NCI-H1694 (cell line): ENCODE measurements at places on chromosomes 13 and 19.

- no peak for DNase-seq
These were observed 66.8 kb upstream of the UBAC2 start for GRCh38 chr13:99133848-99134247.

DNA sequence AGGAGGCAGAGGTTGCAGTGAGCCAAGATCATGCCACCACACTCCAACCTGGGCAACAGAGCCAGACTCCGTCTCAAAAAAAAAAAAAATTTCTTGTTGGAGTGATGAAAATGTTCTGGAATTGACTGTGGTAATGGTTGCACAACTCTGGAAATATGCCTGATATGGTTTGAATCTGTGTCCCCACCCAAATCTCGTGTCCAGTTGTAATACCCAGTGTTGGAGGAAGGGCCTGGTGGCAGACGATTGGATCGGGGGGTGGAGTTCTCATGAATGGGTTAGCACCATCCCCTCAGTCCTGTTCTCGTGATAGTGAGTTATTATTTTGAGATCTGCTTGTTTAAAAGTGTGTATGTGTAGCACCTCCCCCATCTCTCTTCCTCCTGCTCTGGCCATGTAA lies 41.1 kb upstream of the MAP3K10 start:
- no peak for DNase-seq

DNA sequence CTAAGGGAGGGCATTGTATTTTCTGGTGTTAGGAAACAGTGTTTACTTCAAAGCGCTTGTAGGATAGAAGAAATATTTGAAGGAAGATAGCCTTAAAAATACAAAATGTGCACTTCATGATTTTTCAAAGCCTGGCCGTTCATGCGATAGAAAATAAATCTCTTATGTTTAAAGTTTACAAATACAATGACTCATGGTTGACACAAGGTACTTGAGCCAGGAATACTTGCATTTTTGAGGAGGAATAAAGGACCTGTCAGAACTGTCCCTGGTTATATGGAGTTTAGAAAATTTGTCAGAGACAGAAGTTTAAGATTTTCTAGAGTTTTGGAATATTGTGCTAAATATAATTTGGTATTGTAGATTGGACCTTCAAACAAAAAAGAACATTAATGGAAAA lies 1223.2 kb upstream of the SLC10A2 start:
- DNase-seq: no peak

DNA sequence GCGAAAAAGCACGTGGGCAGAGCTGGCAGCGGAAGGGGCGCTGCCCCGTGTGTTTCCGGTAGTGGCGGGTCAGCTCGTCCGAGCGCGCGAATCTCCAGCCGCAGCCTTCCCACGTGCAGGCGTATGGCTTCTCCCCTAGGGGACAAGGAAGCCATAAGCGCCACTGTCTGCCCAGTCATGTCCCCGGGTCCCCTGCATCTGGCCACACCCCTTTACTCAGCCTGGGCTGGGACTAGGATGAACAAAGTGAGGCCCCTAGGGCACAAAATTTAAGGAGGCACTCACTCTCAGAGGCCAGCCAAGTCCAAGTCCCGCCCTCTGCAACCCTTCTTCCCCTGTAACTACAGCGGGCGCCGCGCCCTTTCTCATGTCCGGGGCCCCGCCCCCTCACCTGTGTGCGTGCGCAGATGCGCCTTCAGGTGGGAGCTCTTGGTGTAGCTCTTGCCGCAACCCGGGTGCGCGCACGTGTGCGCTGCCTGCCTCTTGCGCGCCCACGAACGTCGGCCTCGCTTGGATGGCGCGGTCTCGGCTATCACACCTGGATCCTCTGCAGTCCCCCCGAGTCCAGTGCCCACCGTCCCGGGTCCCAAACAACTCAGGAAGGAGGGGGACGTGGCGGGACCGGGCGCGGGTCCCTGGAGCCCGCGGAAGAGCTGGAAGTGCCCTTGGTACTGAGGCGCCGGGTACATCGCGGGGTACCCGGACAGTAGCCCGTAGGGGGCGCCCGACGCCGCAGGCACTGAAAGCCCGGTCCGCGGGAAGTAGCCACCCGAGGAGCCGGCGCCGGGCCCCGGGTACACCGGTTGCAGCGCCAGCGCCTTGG lies 1.9 kb downstream of the KLF1 start:
- DNase-seq: peak; percentile 38

DNA sequence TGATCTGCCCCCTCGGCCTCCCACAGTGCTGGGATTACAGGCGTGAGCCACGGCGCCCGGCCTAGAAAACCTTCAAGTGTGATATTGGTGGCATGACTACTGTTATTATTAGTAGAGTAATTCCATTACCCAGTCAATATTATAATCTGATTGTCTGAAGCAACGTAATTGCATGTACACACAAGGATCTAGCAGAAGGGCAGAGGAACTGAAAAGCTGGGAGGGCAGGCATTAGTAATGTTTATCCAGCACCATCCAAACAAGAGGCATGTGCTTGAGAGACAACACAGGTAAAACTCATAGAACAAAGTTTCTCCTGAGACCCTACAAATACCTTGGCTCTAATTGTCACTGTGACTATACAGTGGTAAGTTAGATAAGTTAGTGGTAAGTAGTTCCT lies 56.2 kb upstream of the ITM2B start:
- no peak for DNase-seq

DNA sequence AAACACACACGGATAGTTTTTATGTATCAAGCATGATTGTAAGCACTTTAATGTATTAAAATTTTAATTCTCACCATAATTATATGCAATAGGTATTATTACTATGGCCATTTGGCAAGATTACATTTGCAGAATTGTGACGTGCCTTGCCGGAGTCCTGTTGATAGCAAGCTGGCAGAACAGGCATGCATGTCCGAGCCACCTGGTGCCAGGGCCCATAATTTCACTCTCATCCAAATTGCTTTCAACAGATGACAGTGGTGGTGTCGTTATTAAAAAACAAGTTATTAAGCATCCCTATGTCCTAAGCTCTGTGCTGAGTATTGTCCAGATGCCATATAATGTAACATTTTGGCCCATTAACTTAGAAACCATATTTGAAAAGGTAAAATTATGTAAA lies 374.3 kb downstream of the FOXO1 start:
- DNase-seq: peak; percentile 22

- DNase-seq: no peak
These were observed 6.7 kb downstream of the CXCL17 start for GRCh38 chr19:42436006-42436405.

- DNase-seq: no peak
These were observed 27.7 kb downstream of the EFNB2 start for GRCh38 chr13:106507560-106508274.

GRCh38 chr13:79917628-79918027 lies 423.3 kb downstream of the SPRY2 start:
- DNase-seq: no peak

DNA sequence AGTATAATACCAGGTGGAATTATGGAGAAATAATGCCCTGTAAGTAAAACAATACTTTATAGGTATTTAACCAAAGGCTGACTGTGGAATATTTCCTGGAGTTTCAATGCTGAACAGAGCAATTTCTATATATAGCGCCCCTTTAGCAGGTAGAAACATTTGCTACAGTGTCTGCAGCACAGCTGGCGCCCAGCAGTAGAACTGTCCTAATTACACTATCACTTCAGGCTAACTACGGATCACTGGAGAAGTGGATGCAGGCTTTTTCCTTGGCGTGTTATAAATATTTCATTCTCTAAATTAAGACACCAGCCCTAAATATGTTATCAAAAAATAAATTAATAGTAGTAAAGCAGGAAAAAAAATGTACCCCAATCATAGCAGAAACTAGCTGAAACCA lies 3.1 kb downstream of the SHISA2 start:
- no peak for DNase-seq

GRCh38 chr19:14023404-14024235 lies 4.3 kb upstream of the RLN3 start:
- DNase-seq: no peak

DNA sequence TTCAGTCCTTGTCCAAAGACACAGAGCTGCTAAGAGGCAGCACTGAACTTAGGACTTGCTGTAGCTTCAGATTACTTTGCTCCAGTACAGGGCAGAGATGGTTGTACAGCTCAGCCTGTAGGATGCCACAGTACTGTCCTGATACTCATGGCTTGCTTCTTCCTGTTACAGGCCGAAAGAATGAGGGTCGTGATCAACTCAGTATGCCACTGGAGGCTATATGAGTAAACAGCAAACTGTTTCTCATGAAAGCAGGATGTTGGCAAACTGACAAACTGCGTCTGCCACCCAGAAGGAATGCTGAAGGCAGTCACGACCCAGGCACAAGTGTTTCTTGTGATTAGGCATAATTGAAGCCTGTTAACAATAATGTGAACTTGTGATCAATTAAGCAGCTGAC lies 2.8 kb downstream of the ZNF749 start:
- no peak for DNase-seq

DNA sequence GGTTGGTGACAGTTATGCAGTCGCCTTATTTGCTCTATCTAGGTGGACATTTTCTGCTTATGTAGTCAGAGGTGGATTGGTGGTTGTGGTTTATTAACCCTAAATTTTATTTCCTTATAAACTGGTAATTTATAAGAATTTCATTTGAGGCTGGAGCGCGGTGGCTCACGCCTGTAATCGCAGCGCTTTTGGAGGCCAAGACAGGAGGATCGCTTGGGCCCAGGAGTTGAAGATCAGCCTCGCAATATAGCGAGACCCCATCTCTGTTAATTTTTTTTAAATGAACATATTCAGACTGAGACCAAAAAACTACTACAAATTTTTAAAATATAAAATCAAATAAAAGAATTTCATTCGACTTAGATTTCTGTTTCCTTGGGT lies 810 bp downstream of the ZNF627 start:
- DNase-seq: no peak

- DNase-seq: peak; percentile 47
These were observed 279.8 kb downstream of the DNAJC15 start for GRCh38 chr13:43303033-43303729.

DNA sequence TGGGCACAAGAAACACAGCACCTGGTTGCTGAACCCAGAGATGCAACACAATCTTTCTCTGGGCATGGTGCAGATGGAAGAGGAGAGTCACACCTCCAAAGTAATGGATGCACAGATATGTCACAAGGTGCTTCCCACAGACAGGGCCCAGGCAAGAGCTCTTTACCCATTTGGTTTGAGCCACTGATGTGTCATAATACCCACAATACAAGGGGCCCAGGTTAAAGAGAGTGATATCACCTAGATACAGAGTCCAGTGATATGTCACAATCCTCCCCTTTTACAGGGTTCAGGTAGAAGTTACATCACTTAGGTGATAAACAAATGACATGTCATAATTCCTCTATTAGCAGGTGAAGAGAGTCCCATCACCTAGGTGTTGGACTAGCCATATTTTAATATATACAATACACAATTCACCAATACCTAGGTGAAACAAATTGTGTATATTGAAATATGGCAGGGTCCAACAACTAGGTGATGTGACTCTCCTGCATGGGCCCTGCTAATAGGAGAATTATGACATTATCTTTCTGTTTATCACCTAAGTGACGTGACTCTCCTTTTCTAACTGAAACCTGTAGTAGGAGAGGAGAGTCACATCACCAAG lies 5.6 kb upstream of the ZNF43 start:
- DNase-seq: no peak

GRCh38 chr19:45477713-45478453 lies 10.1 kb downstream of the FOSB start:
- DNase-seq: no peak

- DNase-seq: peak; percentile 95
These were observed 405.0 kb downstream of the COG6 start for GRCh38 chr13:40060296-40061007.

- no peak for DNase-seq
These were observed 1.0 kb downstream of the ZNF253 start for GRCh38 chr19:19866611-19867248.

DNA sequence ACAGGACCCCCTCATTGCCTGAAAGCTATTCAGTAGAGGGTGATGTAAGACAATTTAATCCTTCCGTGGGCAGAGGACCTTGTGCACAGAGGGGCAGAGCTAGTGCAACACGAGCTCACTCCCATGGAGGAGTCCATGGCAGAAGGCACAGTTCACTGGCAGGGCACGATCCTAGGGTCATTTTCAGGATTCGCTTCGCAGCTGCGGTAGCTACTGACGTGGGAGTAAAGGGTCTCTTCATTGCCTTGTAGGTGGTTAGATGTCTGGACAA lies 207.8 kb downstream of the FOXO1 start:
- DNase-seq: no peak

GRCh38 chr19:10892256-10892655 lies 20.9 kb downstream of the CARM1 start:
- no peak for DNase-seq

GRCh38 chr13:46860722-46861121 lies 36.1 kb downstream of the HTR2A start:
- no peak for DNase-seq

DNA sequence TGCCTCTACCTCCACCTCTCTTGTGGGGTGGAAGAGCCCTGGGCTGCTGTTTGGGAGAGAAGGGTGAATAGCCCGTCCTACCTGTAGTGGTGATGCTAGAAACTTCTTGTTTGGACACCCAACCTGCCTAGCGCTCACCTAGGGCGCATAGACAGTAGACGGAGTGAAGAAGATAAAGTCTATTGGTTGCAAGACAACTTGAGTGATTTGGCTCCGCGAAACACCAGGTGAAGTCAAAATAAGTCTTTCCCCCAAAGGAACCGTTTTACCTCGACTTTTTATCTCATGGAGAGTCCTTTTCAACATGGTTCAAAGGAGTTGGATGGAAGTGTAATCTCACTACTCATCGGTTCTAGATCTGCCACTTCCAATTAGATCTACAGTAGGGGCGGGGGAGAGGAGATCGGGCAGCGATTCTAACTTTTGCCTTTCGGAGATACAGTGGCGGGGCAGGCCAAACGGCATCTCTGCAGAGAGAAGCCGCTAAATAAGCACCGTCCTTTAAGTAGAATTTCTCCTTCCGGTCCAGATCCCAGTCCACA lies 694 bp upstream of the ZIC5 start:
- no peak for DNase-seq

DNA sequence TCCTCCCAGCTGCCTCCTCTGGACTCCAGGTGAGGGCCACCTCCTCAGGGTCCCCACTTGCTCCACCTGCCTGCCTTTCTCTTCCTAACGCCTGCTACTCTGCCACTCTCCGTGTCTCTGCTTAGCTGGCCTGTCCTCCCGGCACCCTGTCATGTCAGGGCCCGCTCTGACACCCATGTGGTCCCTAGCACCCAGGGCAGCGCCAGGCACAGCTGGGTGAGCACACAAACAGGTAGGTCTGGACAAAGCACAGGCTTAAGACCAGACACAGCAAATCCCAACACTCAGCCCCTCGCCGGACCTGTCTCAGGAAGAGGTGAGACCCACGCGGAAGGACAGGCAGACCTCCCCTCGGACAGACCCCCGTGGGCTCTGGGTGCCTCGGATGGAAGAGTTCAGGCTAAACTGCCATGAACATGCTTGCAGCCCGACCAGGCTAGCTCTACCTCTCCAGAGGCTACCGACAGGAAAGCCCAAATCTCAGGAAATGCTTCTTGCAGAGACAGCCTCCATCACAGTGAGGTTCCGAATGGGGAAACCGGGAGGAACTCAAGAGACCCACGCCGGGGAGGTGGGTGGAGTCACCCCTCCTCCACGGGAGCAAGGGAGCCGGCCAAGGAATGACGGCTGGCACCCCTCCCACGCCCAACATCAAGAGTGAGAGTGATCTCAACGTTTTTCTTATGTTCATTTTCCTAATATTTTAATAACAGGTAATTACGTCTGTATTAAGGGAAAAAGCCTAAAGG lies 12.5 kb downstream of the ZNF787 start:
- no peak for DNase-seq

GRCh38 chr19:49570997-49571676 lies 9.2 kb downstream of the NOSIP start:
- peak; percentile 74 for DNase-seq

GRCh38 chr19:51607077-51607476 lies 23.1 kb downstream of the SIGLEC5 start:
- no peak for DNase-seq
